Epithelial cell of esophagus (primary cell): ENCODE measurements at places on chromosomes 5 and 9.

DNA sequence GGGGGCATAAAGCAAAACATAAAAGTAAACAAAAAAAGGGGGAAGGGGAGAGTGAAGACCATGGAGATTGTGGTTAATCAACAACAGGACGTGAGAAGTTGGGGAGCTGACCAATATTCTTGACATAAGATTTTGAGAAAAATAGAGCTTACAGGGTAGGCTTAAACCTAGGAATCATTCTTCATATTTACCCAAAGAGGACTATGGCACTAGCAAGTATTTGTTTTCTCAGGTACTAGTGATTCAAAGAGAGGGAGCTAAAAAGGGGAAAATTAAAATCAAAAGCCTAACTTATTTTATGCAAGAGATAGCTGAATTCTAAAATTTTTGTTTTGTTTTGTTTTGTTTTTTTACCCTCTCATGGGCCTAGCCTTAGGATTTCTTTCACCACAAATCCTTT is 427.5 kb downstream of the PIK3R1 start:
- no peak for DNase-seq

- DNase-seq, result peak; percentile 62
Measured at GRCh38 chr5:172647352-172648012, 6.4 kb downstream of the NEURL1B start.

DNA sequence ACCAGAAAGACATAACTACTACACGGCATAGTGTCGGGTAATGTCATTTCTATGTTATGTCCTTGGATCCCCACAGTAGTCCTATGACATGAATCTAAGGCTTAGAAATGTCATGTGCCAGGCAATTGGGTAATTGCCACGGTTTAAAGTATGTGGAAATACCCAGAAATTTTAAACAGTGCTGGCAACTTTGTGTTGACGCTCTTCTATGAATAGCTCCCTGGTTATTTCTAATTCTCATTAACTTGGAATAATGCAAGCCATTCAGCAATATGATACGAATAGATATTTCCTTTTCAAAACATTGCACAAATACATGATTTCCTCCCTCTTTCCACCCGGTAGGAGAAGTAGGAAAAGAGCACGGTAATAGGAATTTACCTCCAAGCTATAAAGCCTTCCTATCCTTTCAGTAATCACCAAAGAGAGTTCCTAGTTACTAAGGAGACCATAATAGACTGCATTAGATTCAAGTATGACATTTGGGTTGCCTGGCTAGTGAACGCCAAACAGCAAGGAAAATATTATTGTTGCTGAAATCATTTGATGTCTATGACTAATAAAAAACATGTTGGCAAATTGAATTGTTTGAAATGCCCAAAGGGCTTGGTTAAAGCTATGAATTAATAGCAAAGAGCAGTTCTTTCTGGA is 168.4 kb downstream of the CCDC192 start:
- DNase-seq, result peak; percentile 81

DNA sequence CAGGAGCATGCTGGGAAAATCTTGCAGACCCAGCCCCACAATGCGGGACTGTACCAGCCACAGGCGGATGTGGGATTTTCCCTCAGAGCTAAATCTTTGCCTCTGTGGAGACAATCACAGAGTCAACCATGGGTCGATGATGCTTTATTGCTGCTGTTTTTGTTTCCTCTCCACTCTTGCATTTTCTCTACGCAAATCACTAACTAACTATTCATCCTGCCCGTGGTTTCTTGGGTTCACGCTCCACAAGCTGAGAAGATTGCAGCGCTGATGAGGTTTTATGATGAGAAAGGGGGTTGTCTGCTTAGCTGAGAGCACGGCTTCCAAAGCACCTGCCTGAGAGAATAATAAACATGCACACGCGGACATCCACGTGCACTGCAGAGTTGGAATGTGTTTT is 500.2 kb upstream of the ADAMTS16 start:
- DNase-seq, result no peak

GRCh38 chr9:85089188-85089969 is 419.9 kb downstream of the NTRK2 start:
- DNase-seq, result no peak

GRCh38 chr9:87718852-87719612 is 6.9 kb upstream of the CTSL start:
- no peak for DNase-seq

DNA sequence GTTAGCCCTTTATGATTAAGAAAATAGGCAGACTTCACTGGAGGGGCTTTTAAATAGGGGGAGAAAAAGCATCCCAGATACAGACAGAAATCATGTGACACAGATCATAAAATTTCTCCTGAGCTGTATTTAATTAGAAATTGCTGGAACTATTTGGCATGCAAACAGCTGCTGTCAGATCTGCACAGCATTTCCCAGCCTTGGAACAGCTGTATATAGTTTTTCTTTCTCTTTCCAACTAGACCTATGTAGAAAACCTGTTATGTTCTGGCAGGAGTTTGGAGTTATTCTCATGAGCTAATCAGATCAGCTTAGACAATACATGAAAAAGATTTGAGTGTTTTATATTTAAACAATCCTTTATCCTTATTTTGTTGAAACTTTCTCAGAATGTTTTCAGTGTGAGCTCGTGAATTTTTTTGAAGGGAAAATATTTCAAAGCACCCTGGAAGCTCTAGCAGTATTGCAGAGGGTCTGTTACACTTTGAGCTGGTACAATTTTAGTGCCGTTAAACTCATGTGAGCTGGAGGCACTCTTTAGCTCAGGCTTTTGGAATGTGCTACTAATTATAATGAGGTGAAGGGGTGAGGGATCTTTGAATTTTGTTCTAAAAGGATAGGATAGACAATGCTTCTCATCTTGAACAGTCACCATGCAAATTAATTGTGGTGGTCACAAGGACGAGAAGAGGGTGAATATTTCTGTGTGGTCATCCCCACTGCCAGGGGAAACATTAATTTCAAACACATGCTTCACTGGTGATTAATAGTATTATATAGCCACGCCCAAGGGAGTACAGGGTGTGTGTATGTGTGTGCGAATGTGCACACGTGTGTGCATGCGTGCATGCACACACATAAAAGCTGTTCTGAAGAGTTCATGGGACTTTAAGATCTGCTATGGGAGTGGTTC is 239.4 kb upstream of the FBXL7 start:
- DNase-seq, result no peak

- no peak for DNase-seq
Measured at GRCh38 chr5:179241764-179242370, 103.4 kb downstream of the ADAMTS2 start.

DNA sequence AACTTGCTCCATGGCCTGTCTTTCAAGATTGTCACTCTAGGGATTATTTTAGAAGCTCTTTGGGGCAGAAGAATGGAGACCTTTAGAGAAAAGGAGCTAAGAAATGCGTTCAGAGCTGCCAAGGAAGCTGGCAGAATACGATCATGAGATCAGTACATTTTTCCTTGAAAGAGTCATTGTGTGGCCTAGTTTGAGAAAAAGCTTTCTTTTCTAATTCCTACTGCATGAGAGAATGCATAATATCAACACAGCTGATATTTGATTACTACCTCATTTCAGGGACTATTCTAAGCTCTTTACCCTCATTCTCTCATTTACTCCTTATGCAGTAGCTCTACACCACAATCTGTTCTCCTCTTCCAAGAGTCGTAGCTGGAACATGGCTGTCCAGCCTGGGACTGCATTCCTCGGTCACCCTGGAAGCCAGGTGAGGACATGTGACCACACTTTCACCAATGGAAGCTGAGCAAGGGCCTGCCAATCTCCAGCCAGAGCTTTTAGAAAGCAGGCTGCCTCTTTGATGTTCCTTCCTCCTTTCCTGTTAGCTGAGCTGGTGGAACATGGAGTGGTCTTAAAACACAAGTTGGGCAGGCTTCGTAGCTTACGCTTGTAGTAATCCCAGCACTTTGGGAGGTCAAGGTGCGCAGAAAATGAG is 99.3 kb upstream of the LHFPL2 start:
- DNase-seq, result no peak

GRCh38 chr5:127840809-127841208 is 137.6 kb downstream of the CCDC192 start:
- no peak for DNase-seq

- no peak for DNase-seq
Measured at GRCh38 chr9:92749934-92750315, 14.7 kb downstream of the BICD2 start.

- DNase-seq, result peak; percentile 98
Measured at GRCh38 chr5:122182491-122182921, 53.2 kb downstream of the ZNF474 start.

DNA sequence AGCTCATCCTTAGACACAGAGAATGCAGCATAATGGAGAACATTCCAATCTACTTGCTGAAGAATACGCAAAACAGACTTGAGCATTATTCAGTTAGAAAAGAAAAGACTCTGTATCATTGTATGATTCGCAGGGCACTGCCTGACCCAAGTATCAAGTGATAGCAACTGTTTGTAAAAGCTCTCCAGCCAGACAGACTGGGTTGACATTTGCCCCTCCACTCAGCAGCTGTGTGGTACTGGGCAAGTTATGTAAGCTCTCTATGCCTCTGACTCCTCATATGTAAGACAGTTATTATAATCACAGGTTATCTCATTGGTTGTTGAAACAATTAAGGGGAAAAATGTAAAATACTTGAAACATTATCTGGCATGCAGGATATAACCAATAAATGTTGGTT is 505.0 kb downstream of the ELAVL2 start:
- DNase-seq, result no peak

DNA sequence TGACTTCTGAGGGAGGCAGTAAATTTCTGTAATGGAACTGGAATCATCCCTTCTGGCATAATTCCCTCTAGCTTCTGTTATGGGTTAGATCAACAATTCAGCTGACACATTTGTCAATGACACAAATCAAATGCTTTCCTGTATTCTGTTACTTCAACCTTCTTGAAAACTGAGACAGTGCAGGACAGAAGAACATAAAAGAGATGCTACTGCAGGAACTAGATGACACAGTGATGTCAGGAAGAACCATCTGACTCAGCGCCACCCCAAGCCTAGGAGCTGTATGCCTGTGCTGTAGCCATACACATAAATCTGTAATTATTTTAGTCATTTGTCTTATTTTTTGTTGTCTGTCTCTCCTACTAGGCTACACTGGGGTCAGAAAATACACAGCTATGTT is 18.2 kb upstream of the CEP120 start:
- DNase-seq, result no peak

GRCh38 chr5:33321026-33321425 is 119.7 kb upstream of the TARS1 start:
- peak; percentile 91 for DNase-seq

DNA sequence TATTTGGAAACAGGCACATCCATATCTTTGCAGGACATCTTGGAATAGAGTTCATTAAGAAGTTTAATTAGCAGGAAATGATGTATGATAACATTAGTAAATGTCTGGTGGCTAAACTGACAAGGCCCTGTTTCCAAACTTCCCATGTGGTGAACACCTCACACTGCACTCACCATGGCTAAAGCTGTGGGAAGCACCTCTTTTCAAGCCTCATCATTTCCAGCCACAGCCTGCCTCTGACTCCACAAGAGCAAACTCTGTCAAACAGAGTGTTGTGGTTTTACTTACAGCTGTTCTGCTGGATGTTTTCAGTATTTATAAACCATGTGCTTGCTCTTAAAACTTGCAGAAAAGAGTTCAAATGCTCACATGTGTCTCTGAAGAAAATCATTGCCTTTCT is 14.9 kb upstream of the NDUFB6 start:
- DNase-seq, result peak; percentile 38

DNA sequence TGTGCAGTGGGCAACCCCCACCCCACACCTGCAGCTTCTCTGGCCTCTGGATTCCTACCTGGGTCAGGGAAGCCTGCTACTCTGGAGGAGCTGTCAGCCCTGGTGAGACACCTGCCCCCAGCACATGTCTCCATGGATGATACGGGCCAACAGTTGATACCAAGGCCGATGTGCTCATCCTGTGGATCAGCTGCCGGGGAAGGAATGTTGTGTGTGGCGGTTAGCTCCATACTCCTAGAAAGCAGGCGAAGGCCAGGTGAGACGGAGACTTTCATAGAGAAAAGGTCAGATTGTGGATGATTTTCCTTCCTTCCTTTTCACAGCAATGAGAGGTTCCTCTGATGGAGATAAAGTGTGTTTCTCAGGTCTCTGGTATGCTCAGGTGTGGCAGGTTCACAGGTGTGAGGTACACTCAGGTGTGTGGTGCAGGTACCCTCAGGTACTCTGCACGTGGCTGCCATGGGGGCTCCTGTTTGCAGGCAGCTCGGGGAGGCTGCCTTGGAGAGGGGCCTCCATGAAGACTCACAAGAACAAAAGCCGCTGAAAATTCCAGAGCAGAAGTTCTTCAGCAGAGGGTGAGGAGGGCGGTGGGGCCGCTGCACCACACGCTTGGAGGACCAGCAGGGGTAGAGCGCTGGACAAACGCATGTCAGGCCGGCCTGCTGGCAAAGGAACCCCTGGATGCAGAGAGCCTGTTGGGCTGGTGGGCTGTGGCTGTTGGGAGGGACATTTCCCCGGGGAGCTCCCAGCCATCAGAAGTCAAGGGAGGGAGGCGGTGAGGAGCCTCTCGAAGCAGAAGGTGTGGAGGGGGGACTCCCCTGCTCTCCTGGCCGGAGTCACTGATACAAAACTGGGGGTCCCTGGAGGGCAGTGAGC is 5.1 kb upstream of the AHRR start:
- DNase-seq, result peak; percentile 47

GRCh38 chr9:89502038-89502601 is 4.2 kb upstream of the SEMA4D start:
- DNase-seq, result no peak

DNA sequence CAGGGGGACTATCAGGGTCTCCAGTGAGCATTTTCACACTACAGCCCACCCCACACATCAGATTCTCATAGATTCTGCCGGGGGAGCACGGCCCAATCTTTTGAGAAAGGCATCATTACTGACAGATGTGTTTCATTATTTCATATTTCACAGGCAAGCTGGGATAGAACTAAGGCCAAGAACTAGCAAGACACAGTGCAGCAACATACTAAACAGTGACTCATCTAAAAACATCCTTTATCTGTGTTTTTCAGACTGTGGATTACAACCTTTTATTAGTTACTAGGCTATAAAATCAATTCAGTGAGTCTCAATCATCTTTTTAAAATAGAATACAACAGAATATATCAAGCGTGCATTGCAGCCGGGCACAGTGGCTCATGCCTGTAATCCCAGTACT is 59.8 kb downstream of the CPLANE1 start:
- no peak for DNase-seq

DNA sequence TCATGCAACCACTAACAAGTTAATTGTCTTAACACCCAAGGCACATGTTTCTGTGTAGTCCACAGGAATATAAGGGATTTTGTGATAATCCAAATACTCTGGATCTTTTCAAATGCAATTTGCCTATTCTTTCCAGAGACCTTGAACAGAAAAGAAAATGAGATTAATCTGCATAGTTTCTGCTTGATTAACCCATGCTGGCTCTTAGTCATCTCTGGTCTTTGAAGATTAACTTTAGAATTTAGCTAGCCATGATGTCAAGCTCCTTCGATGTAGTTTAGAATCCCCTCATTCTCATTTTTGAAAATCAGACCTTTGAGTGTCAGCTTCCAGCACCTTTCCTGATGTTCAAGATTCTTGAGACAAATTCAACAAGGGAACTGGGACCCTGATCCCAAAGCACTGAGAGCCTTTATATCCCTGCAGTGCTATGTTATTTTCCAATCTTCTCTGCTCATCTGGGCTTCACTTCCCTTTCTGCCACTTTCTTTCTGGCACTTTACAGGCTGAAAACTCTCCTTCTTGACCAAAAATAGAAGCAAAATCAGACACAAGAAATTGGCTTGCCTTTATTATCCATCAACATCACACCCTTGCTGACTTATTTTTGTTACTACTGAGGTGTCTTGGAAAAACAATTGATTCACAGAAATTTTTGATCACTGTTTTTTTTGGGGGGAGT is 155.5 kb downstream of the PALM2AKAP2 start:
- no peak for DNase-seq
